Skeletal muscle cell (primary cell): ENCODE measurements at places on chromosomes 1 and 21.

DNA sequence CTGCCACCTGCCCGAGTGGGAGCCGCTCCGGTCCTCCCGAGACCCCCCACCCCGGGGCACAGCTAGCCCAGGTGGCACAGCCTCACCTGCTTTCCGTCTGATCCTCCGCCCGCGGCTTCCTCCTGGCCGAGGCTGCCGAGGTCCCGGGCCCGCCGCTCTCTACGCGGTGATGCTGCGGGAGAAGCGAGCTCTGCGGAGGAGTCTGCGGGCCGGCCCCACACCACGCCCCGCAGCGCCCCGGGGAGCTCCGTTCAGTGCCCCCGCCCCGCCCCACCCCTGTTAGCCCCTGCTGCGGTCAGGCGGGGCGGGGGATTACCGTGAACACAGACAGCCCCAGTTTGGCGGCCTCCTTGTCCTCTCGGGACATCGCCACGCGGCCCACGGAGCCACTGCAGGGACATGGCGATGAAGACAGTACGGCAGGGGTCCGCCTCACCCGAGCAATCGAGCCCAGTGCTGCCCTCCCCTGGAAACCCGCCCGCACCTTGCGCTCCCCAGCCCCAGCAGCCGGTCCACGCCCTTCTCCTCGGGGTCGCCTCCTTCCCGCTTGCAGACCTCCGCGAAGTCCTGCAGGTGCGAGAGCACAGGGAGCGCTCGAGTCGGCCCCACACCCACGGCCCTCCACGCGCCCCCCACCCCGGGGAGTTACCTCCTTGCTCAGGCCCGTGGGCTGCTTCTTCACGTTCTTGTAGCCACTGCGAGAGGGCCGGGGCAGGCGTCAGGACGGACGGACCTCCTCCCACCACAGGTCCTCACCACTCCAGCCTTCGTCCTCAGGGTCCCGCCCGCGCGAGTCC, 933 bp downstream of the C1orf35 start:
- DNase-seq: no peak

GRCh38 chr1:204928671-204929486, 58.2 kb downstream of the NFASC start:
- no peak for DNase-seq

- no peak for DNase-seq
These were observed 389.2 kb downstream of the PLPP3 start for GRCh38 chr1:56189946-56190805.

DNA sequence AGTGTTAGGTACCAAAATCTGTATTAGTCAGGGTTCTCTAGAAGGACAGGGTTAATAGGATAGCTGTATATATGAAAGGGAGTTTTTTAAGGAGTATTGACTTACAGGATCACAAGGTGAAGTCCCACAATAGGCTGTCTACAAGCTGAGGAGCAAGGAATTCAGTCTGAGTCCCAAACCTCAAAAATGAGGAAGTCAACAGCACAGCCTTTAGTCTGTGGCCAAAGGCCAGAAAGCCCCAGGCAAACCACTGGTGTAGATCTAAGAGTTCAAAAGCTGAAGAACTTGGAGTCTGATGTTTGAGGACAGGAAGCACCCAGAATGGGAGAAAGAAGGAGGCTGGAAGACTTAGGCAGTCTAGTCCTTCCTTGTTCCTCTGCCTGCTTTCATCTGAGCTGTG, 487.5 kb upstream of the CHRM3 start:
- no peak for DNase-seq

- no peak for DNase-seq
These were observed 201.9 kb downstream of the TOMM20 start for GRCh38 chr1:234926559-234927311.

DNA sequence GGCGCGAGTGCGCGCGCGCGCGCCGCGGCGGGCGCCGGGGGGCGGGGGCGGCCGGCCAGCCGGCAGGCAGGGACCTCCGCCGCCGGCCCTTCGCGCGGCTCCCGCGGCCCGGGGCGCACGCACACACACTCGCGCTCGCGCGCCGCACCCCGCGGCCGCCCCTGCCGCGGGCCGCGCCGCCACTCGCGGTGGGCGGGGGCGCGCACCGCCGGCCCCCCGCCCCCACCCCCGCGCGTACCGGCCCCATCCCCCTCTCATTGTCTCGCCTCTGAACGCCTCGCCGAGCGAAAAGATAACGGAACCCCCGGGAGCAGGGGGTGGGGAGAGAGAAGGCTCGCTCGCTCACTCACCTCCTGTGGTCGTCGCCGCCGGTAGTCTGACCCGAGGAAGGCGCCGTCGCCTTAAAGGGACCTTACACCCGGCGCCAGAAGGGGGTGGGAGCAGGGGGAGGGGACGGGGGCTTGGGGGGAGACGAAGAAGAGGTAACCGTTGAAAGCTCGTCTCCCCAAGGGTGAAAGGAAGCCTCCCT, 428 bp downstream of the POGZ start:
- no peak for DNase-seq

GRCh38 chr1:181485287-181486097, 2.2 kb downstream of the CACNA1E start:
- no peak for DNase-seq
